Thyroid gland (tissue), 4 donors: ENCODE measurements at places on chromosomes 1 and 21. TPM values are rescaled to one million over a fixed set of nuclear protein-coding genes. Genes with fewer than 3 reads are reported as not detected.

GRCh38 chr1:15411593-15412137 lies 2.0 kb downstream of the EFHD2 start:
- peak; percentile 63 for DNase-seq
- peak overlapping the region; percentile 93 for H3K4me3 ChIP-seq
- no peaks in the 10 kb centered on the region for H3K36me3 ChIP-seq
- peaks cover 56% of the 10 kb centered on the region for H3K4me1 ChIP-seq
- H3K27me3 ChIP-seq = no peaks in the 10 kb centered on the region

- no peak overlapping the region for H3K4me3 ChIP-seq
- no peaks in the 10 kb centered on the region for H3K27me3 ChIP-seq
- DNase-seq = no peak
- no peaks in the 10 kb centered on the region for H3K36me3 ChIP-seq
These were observed 102.8 kb downstream of the POFUT2 start for GRCh38 chr21:45184869-45185268.

DNA sequence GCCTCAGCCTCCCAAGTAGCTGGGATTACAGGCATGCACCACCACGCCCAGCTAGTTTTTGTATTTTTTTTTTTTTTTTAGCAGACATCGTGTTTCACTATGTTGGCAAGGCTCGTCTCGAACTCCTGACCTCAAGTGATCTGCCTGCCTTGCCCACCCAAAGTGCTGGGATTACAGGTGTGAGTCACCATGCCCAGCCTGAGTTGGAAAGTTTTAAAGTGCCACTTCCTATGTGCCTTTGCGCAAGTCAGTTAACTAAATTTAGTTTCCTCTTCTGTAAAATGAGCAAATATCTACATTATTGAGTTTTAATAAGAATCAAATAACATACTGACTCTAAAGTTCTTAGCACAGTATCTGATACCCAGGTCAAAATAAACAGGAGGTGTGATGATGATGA lies 12.4 kb downstream of the SLC19A2 start:
- DNase-seq = no peak
- peaks cover 5% of the 10 kb centered on the region for H3K36me3 ChIP-seq
- H3K4me3 ChIP-seq = no peak overlapping the region
- no peak overlapping the region for H3K27ac ChIP-seq
- H3K27me3 ChIP-seq = no peaks in the 10 kb centered on the region

GRCh38 chr1:147626291-147626690 lies 44.0 kb downstream of the ACP6 start:
- no peak overlapping the region for H3K4me3 ChIP-seq
- no peak for DNase-seq
- no peaks in the 10 kb centered on the region for H3K36me3 ChIP-seq
- H3K27me3 ChIP-seq = no peaks in the 10 kb centered on the region
- no peaks in the 10 kb centered on the region for H3K4me1 ChIP-seq

DNA sequence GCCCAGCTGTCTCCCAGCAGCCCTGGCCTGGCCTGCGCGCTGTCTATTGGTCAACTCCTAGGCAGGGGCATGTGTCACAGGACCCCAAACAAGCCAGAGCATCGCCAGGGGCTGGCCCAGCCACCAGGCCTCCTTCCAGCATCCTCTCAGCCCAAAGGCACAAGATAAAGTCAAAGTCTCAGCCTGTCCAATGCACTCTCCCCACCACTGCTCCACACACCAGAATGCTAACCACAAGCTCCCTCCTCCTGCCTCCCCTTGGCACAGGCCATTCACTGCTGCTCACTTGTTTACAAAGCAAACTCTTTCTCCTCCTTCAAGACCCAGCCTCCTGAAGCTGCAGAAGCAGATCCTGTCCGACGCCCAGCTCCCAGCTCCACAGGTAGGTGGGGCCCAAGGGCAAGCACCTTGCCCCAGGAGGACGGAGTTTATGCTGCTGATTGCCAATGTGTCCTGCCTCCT lies 133.4 kb downstream of the DMRTB1 start:
- H3K4me1 ChIP-seq = peaks cover 10% of the 10 kb centered on the region
- peak; percentile 89 for DNase-seq
- no peak overlapping the region for H3K27ac ChIP-seq
- H3K27me3 ChIP-seq = no peaks in the 10 kb centered on the region
- no peaks in the 10 kb centered on the region for H3K36me3 ChIP-seq
- no peak overlapping the region for H3K4me3 ChIP-seq

The ZSCAN20 gene
- total RNA-seq = 8.2 TPM

The IGSF21 gene
- total RNA-seq = 0.44 TPM

The SRM gene
- total RNA-seq = 20.6 TPM

DNA sequence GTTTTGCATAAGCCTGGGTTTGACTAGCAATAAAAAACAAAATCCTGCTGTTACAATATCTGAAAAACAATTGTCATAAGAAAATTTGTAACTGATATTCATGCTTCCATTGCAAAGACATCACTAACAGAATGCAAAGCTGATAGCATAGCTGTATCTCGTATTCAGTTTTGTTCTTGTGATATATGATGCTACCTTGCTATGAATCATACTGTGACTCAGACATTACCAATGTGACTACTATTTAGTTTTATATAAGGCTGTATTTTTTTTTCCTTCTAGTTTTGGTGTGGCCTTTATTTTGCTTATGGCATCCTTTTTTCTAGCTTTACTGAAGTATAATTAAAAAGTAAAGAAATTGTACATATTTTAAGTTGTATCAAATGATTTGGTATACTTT lies 1381.8 kb downstream of the MRPL39 start:
- H3K4me1 ChIP-seq = no peaks in the 10 kb centered on the region
- DNase-seq = no peak
- no peaks in the 10 kb centered on the region for H3K36me3 ChIP-seq
- no peaks in the 10 kb centered on the region for H3K27me3 ChIP-seq
- H3K27ac ChIP-seq = no peak overlapping the region

- H3K4me1 ChIP-seq = peaks cover 73% of the 10 kb centered on the region
- H3K27ac ChIP-seq = peak overlapping the region; percentile 70
- DNase-seq = no peak
- H3K36me3 ChIP-seq = no peaks in the 10 kb centered on the region
These were observed 16.4 kb downstream of the PBX1 start for GRCh38 chr1:164575356-164575886.

GRCh38 chr1:47175227-47175934 lies 14.5 kb downstream of the PDZK1IP1 start:
- H3K4me1 ChIP-seq = peaks cover 12% of the 10 kb centered on the region
- H3K36me3 ChIP-seq = no peaks in the 10 kb centered on the region
- H3K27ac ChIP-seq = no peak overlapping the region
- DNase-seq = peak; percentile 47
- H3K27me3 ChIP-seq = no peaks in the 10 kb centered on the region

DNA sequence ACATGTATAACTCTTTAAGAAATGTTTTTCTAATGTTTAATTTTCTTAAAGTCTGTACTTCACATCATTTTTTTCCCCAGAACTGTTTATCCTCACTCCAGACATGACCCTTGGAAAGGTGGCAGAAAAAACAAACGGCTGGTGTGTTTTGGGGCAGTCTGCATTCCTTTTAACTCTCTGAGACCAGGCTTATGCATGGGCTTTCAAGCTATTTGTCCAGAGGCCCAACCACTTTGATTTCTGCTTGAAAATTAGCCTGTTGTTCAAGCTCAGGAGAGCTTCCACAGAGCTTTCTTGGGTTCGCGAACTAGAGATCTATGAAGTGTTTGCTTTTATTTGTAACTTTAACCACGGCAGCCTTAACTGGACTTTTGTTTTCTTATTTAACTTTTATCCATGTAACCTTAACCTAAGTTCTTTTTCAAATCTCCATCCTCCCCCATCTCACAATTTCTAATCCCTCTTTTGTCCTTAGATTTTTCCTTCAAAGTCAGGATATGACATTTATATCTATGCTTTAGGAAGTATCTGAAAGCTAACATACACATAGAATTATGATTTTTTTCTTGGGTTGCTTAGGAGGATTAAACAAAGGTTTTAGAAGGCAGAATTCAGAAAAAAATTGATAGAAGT lies 111.8 kb downstream of the FGGY start:
- no peaks in the 10 kb centered on the region for H3K27me3 ChIP-seq
- peaks cover 12% of the 10 kb centered on the region for H3K4me1 ChIP-seq
- no peak overlapping the region for H3K4me3 ChIP-seq

The OPTC gene
- total RNA-seq = not detected

DNA sequence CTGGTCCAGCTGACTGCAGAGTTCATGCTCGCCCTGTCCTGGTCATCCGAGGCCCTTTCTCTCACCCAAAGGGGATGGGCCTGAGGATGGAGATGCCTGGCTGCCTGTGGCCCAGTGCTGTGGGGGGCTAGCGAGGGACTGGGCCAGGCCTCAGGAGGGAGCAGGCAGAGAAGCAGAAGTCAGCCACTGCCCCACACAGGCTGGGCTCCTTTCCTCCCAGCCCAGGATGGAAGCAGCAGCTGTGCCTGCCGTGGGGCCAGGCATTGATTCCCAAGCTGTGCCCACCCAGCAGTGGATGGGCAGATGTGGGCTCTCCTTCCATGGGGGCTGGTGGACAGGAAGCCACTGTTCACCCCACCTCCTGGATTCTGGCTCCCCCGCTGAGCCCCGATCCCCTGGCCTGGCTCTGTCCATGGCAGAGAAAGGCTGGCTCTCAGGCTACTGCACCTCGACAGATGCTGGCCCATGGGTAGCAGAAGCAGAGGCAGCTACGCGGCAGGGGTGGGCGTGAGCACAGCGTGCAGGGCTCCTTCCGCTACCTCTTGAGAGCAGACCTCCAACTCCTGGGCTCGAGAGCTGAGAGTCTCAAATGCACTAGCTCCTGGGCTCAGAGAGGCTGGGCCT lies 24.6 kb downstream of the RUNX3 start:
- H3K36me3 ChIP-seq = no peaks in the 10 kb centered on the region
- H3K4me1 ChIP-seq = no peaks in the 10 kb centered on the region
- no peak overlapping the region for H3K27ac ChIP-seq
- no peaks in the 10 kb centered on the region for H3K27me3 ChIP-seq
